ENCODE measurements at places on chromosomes 6 and 20. TPM values are rescaled to one million over a fixed set of nuclear protein-coding genes. Genes with fewer than 3 reads are reported as not detected.

OR5V1 gene
- not detected for total RNA-seq

TMEM74B gene
- not detected for total RNA-seq

FNDC1 gene
- total RNA-seq = not detected

CLIC5 gene
- not detected for total RNA-seq

FABP7 gene
- total RNA-seq = not detected

ELMO2 gene
- 32.3 TPM for total RNA-seq

HLA-DMB gene
- not detected for total RNA-seq

MATN4 gene
- not detected for total RNA-seq

BANF2 gene
- not detected for total RNA-seq

ENPP5 gene
- total RNA-seq = not detected

MTG2 gene
- 18.2 TPM for total RNA-seq

COL21A1 gene
- total RNA-seq = 0.89 TPM

ZNF391 gene
- 3.4 TPM for total RNA-seq

SIRPA gene
- 10.4 TPM for total RNA-seq

CPXM1 gene
- 6.4 TPM for total RNA-seq

LST1 gene
- not detected for total RNA-seq

ASIP gene
- not detected for total RNA-seq

DEFB132 gene
- total RNA-seq = not detected

Measured in myometrial cell (primary cell).